Stimulated activated CD4-positive, alpha-beta T cell treated with anti-CD3 and anti-CD28 coated beads, Interleukin-15, amount 100 ng/mL, for 48 hours (primary cell): ENCODE measurements at places on chromosomes 12 and 14.
A peak's percentile ranks its signal among the peaks of the same experiment; 100 is the strongest.

DNA sequence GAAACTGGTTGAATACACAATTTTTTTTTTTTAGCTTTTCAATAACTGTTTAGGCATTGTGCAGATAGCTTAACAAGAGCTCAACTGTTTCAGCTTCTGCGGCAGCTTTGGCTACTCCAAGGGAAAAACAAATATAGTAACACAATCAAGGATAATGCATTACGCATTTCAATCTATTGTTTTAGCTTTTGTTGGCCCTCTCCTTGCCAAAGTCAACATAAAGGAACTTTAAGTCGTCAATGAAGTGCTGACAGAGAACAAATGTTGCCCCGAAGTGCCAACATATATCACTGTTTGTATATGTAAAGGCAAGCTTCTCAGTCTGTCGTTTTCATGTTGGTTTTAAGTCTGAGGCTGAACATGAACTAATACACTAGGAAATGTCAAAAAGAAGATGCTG lies 1087.4 kb upstream of the FLRT2 start:
- no peak for DNase-seq

GRCh38 chr14:104103446-104104075 lies 18.1 kb downstream of the ASPG start:
- DNase-seq: no peak

DNA sequence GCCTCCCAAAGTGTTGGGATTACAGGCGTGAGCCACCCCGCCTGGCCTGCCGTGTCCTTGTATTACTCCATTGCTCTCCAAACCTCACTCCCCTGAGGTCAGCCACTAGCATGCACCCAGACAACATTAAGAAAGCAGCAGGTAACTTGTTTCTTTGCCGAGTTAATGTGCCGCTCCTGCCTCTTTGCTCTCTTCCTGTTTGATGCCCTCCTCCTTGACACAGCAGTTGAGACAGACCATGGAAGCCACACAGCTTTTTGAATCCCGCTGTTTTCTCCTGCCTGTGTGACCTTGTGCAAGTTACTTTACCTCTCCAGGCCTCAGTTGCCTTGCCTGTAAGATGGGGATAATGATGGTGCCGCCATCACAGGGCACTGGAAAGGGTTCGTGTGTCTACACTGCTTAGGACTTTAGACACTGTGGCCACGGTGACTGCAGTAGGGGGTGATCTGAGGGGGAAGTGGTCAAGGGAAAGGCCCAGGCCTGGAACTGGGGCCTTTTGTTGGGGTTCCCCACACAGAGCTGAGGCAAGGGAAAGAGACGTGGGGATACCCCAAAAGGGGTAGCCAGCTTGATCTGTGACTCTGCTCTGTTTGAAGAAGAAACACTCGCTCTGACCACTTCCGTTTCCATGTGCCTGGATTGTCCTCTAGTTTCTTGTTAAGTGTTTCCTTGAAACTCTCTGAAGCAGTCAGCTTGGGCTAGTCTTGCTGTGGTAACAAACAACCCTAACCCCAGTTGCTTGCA lies 69.3 kb downstream of the RIN3 start:
- DNase-seq: no peak

DNA sequence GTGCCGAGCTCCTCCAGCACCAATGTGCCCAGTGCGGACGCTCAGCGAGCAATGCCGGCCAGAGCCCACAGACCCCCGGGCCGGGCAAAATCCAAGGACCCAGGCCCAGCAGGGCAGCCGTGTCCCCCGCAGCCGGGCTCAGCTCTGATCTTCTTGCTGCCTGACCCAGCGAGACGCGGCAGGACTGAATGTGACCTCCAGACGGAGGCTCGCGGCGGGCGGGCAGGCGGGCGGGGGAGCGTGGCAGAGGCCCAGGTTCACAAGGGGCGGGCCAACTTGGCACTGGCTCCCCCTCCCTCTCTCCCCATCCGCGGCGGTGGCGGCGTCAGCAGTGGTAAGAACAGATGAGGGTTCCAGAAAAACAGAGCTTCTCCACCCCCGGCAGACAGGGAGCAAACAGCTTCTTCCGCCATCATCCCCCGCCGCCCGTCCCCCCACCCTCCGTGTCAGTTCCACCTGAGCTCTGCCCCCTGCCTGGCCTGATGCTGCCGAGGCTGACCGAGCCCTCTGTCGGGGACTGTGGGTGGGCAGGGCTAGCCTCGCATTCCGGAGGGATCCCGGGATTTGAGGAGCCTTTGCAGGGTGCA lies 94.3 kb downstream of the RFLNA start:
- peak; percentile 52 for DNase-seq

DNA sequence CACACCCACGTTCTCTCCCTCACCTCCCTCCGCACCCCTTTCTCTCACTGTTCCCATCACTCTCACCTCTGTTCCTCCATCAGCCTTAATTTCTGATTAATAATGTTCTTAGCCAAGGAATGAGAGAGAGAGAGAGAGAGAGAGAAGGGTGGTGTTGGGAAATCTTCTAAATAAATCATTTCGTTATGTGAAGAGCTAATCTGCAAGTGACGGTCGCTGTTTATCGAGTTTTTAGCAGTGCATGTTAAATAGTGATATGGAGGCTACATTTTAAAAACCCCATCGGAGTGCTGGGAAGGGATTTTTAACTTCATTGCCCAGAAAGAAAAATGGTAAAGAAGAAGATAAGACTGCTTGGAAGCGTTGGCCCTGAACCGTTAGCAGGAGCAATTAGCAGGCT lies 203.3 kb upstream of the LHX5 start:
- no peak for DNase-seq

GRCh38 chr12:3469711-3470110 lies 21.3 kb upstream of the PRMT8 start:
- no peak for DNase-seq

- no peak for DNase-seq
Measured at GRCh38 chr12:129605666-129606065, 298.2 kb downstream of the TMEM132D start.

DNA sequence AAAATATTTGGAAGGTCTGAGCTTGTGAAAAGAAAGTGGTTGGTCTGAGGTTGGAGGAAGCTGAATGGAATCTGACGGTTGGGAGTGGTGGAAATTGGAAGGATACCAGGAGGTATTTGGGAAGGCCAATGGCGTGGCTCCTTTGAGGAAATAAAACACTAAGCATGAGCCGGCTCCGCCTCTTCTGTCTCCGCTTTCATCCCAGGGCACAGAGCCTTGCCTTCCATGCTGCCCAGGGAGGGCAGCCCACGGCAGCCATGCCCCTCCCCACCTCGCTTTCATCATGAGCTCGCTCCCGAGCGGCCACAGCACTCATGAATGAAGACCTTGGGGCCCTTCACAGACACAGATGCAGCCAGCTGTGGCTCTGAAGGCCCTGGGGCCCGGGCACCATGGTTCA lies 36.2 kb downstream of the HSP90AA1 start:
- no peak for DNase-seq

DNA sequence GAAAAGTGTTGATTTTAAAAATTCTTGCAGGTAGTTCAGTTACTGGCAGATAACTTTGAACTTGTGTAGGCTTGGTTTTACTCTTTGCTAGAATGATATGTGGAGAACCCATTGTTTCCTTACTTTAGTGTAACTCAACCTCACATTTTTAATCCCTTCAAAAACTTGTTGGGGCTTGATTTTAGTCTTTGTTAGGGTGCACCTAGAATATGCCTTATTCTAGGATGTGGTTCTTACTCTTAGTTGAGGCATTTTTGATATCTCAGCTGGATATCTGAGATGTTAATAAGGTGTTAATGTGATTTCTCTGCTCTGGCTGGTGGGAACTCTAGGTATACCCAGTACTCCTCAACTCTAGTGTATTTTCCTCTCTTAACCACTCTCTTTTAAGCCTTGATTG lies 10.0 kb downstream of the MNAT1 start:
- no peak for DNase-seq

GRCh38 chr12:52781399-52782082 lies 4.4 kb upstream of the KRT76 start:
- no peak for DNase-seq

DNA sequence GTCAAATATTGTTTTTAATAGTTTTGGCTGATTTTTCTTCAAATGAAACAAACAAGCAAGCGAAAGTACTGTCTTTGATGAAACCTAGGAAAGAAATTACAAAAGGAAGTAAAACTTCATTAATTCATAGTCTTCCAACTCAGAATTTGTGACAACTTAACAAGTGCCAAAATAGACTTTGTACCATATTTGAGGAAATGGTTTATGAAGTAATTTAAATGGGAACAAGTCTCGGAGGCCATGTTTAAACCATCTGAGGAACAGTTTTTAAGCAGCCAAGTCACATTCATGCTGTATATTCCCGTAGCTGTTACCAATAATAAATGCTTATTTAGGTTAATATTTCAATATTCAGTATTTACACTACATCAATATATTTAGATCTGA lies 745 bp upstream of the ARHGDIB start:
- no peak for DNase-seq

DNA sequence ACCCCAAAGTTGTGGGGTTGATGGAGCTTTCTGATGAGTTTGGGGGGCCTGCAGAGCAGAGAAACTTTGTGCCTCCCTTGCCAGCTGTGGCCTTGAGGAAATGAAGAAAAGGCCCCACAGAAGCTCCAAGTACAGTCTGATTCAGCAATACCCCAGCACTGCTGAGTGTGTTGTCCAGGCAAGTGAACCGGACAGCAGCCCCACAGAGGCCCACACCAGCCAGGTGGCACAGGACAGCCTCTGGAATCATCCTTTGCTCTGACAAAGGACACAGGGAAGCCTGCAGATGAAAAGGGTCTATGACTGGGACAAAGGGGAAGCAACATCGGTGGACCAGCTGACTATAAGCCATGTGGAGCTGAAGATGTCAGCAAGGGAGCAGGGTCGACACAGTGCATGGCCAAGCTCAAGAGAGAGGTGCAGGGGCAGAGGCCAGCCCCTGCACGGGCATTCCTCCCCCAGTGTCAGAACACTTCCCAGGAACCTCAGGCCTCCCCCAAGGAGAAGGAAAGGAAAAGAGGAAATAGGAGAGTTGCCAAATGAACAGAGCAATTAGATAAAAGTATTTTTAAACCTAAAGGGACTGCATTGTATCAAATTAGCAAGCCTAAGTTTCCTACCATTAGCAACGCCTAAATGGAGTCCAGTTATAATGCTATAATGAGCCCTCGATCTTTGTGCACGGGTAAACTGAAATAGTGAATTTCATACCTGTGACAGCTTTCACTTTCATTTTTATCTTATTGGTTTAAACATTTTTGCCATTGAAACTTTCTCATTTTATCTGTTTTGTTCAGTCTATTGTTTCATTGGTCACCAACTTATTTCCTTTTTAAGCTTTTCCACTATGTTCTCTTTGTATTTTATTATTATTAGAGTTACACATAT lies 46.3 kb upstream of the PTGDR start:
- DNase-seq: no peak

- DNase-seq: no peak
Measured at GRCh38 chr14:34824826-34825225, 50.3 kb downstream of the BAZ1A start.

DNA sequence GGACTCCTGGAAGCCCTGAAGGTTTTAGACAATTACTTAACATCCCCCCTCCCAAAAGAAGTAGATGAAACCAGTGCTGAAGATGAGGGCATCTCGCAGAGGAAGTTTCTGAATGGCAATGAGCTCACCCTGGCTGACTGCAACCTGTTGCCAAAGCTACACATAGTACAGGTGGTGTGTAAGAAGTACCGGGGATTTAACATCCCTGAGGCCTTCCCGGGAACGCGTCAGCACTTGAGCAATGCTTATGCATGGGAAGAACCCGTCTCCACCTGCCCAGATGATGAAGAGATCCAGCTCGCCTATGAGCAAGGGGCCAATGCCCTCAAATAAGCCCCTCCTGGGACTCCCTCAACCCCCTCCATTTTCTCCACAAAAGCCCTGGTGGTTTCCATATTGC lies 10.6 kb upstream of the SPPL3 start:
- no peak for DNase-seq

DNA sequence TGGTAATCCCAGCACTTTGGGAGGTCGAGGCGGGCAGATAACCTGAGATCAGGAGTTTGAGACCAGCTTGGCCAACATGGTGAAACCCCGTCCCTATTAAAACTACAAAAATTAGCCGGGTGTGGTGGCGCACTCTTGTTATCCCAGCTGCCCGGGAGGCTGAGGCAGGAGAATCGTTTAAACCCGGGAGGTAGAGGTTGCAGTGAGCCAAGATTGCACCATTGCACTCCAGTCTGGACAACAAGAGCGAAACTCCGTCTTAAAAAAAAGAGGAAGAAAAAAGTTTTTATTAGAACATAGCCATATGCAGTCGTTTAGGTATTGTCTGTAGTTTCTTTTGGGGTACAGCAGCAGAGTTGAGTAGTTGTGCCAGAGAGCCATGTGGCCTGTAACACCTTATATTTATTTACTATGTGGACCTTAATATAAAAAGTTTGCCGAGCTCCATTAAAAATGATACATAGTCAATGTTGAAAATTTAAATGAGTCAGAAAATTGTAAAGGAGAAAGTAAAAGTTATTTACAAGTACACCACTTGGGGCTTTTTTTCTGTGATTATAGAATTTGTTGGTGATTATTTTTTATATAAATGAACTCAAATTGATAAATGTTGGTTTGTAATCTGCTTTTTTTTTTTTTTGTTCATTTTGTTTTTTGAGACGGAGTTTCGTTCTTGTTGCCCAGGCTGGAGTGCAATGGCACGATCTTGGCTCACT lies 2.2 kb downstream of the ADIPOR2 start:
- DNase-seq: no peak

- DNase-seq: no peak
Measured at GRCh38 chr12:73589220-73589619, 948.4 kb upstream of the ATXN7L3B start.

GRCh38 chr14:79569072-79569471 lies 642.2 kb downstream of the DIO2 start:
- DNase-seq: no peak

- DNase-seq: no peak
Measured at GRCh38 chr12:43968736-43969135, 132.9 kb downstream of the TMEM117 start.

- no peak for DNase-seq
Measured at GRCh38 chr12:12024911-12025682, 45.6 kb upstream of the BCL2L14 start.

DNA sequence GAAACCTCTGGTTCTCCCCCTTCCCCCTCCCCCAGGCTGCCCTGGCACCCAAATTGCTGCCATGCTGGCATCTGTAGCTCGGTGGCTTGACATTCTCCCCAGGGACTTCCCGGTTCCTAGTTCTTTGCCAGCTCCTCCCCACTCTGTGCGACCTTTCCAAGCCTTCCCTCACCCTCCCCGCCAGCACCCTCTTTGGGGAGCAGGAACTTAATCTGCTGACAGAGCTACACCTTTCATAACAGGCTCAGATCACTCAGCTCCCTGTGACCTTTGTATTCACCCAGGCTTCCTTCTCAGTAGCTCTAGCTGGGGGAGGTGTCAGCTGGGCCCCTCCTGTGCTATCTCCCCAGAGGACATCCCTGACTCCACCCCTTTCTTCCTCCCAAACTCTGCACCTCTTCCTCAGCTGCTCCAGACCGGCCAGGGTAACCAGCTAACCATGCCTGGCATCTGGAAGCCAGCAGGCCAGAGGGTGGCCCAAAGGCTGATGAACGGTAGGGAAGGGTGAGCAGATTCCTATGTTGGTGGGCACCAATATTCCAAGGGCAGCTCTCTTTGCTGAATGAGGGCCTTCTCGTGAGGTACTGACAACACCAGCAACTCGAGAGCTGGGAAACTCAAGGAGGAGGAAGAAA lies 1.8 kb upstream of the COX14 start:
- no peak for DNase-seq

GRCh38 chr12:28771968-28772367 lies 377.1 kb upstream of the FAR2 start:
- DNase-seq: no peak

- DNase-seq: no peak
Measured at GRCh38 chr14:78292003-78292402, 121.8 kb downstream of the NRXN3 start.
